ENCODE measurements at places on chromosomes 3 and 15.

- DNase-seq: no peak
Measured at GRCh38 chr3:23249961-23250360, 46.8 kb downstream of the UBE2E2 start.

DNA sequence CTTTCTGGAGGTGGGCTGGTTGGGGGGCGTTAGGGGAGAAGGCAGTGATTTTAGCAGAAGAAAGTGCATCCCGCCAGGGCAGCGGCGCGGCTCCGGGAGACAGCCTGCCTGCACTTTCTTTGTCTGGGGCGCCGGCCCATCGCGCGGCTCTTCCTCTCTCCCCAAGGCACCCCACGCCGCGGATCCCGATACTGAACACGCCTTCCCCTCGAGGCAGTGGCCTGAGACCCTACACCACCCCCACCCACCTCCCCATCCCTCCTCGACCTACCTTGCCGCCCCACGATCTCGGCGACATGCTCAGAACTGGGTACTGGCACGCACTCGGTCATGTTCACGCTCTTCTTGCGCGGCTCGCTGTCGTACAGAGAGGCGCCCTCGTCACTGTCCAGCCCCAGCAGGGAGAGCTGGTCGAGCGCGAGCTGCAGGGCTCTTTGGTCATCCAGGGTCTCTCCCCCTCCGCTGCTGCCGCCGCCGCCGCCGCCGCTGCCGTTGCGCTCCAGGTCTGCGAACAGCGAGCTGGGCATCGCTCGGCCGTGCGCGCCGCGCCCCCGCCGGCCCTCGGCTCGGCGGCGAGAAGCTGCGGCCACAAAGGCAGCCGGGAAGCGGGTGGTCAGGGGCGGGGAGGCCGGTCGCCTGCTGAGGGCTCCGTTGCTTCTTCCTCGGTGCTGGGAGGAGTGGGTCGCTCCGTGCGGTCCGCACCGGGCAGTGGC lies 483 bp downstream of the MEX3B start:
- DNase-seq: no peak

GRCh38 chr3:36905545-36905944 lies 39.3 kb downstream of the TRANK1 start:
- no peak for DNase-seq

GRCh38 chr3:122208579-122208978 lies 25.1 kb downstream of the CASR start:
- no peak for DNase-seq

- no peak for DNase-seq
Measured at GRCh38 chr3:12307136-12307535, 18.3 kb downstream of the PPARG start.

- DNase-seq: no peak
Measured at GRCh38 chr3:190865828-190866227, 3.3 kb upstream of the GMNC start.

GRCh38 chr3:98655666-98656065 lies 62.3 kb upstream of the CPOX start:
- no peak for DNase-seq

- DNase-seq: no peak
Measured at GRCh38 chr15:73982222-73982962, 9.7 kb downstream of the STOML1 start.

- no peak for DNase-seq
Measured at GRCh38 chr15:62969442-62970089, 73.0 kb upstream of the TPM1 start.

DNA sequence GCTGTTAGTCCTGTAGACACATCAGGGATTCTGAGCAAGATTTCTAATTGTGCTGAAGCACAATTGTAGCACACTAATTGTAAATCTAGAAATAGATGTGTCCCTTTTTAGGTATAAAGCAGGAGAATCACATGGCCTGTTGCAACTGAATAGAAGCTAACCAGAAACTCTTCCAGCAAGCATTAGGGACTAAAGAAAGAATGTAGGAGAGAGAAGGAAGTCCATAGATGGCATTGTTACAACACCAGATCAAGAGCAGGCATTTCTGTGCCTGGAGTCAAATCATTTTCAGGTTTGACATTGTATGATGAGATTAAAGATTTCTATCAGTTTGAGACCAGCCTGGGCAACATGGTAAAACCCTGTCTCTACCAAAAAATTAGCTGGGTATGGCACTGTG lies 27.4 kb downstream of the CALML4 start:
- DNase-seq: no peak

- no peak for DNase-seq
Measured at GRCh38 chr3:114800272-114801031, 346.6 kb downstream of the ZBTB20 start.

DNA sequence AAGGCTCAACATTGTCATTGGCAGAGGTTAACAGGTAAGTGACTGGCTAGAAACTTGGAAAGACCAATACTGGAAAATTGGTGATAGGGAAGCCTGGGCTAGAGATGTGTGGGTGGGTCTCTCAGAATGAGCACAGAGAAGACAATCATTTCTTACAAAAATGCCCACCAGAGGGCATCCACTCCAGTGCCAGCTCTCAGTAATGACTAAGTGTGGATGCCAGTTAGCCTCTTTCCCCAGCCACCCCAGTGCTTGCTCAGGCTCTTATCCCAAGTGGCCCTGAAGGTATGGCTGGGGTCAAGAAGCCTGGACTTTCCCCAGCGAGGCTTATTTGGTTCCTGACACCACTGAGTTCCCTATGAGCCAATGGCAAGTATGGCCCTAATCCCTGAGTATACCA lies 115.9 kb upstream of the ST8SIA2 start:
- DNase-seq: no peak

GRCh38 chr3:33918126-33918756 lies 119.8 kb downstream of the PDCD6IP start:
- DNase-seq: no peak

DNA sequence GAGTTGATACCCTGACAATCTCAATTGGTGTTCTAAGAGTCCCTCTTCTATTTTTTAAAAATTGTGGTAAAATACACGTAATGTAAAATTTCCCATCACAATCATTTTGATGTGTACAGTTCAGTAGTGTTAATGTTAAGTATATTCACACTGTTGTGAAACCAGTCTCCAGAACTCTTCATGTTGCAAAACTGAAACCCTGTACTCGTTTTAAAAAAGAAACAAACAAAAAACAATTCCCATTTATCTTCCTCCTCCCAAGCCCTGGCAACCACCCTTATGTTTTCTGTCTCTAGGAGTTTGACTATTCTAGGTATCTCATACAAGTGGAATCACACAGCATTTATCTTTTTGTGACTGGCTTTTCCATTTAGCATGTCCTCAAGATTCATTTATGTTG lies 28.7 kb upstream of the ALPK3 start:
- DNase-seq: no peak

DNA sequence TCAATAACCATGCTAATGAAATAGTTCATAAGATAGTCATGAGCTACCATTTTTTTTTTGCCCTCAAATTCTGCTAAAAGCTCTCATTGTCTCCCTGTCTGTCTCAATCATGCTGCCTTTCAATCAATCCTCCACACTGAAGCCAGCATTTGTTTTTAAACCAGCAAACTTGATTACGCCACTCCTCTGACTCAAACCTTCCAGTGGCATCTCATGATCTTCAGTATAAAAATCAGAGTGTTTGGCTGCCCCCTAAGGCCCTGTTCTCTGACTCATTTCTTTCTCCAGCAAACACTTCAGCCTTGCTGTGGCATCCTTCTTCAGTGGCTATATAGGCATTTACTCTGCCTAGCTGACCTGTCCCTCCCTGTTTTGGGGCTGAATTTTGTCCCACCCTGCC lies 36.0 kb upstream of the EOMES start:
- DNase-seq: no peak

- no peak for DNase-seq
Measured at GRCh38 chr3:158775426-158776410, 26.1 kb upstream of the MFSD1 start.

DNA sequence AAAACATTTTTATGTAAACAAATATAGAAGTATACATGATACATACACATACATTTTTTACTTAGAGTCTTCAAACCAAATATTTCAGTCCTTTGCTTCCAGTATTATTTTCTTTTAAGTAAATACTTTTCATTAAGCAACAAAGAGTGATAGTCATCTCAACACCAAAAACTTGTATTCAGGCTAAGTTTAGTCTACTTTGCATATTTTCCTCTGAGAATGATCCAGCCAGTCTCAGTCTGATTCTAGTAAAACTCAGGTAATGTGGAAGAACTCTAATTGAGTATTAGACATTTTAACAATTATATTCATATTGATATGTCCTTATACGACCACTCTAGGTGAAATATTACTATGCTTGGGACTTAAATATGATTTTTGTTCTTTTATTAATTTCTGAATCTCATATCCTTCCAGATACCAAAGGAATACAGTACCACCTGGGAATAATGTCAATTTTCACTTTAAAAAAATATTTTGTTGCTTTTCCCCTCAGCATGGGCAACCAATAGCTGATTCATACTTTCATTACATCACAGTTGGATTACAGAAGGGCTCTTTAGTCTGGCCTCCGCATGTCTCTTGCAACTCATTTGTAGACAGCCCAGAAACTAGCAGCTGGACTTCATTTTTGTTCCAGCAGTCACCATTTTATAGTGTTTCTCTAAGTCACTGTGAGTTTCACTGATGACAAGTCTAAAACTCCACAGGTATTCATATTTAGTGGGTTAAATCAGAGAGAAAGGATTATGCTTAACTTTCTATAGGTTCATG lies 390.4 kb downstream of the ZBTB20 start:
- no peak for DNase-seq

GRCh38 chr3:16995601-16996000 lies 110.8 kb downstream of the PLCL2 start:
- DNase-seq: no peak

- no peak for DNase-seq
Measured at GRCh38 chr3:114478801-114479200, 185.0 kb downstream of the TIGIT start.

DNA sequence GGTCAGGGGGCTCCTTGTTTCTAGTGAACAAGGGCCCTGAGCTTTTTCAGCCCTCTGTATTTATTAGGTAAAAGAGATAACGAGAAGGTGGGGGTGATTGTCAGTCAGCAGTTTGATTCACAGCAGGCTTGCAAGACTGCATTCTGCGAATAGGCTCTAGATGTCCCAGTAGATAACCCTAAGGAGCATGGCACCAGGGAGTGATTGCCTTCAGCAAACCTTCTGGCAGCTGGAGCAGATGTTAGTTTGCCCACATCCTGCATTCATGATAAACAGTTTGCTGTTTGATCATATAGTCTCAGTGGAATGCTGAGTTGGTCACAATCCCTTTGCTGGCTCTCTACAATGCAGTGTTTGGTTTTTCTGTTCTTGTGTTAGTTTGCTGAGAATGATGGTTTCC lies 161.3 kb upstream of the GADL1 start:
- no peak for DNase-seq

GRCh38 chr3:138942861-138943623 lies 3.9 kb downstream of the FOXL2 start:
- DNase-seq: no peak

- DNase-seq: no peak
Measured at GRCh38 chr3:188680189-188680588, 491.6 kb upstream of the TPRG1 start.

DNA sequence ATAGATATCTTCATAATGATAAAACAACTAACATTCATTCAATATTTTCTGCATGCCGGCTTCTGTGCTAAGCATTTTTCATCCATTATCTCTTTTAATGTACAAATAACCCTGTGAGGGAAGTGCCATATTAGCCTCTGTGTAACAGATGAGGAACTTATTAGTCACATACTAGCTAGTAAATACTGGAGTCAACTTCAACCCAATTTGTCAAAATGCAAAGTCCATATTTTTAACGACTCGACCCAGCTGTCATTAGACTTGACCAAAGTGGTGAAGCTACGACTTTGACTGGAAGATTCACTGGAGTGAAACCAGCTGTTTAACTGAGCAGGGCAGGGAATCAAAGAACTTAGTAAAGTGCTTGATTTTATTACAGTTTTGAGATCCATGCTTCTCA lies 41.6 kb downstream of the PARP15 start:
- no peak for DNase-seq

- DNase-seq: no peak
Measured at GRCh38 chr3:177742273-177742672, 545.0 kb upstream of the TBL1XR1 start.

- no peak for DNase-seq
Measured at GRCh38 chr15:87732976-87733375, 523.6 kb downstream of the NTRK3 start.

GRCh38 chr3:17656264-17656663 lies 86.2 kb downstream of the TBC1D5 start:
- DNase-seq: no peak

DNA sequence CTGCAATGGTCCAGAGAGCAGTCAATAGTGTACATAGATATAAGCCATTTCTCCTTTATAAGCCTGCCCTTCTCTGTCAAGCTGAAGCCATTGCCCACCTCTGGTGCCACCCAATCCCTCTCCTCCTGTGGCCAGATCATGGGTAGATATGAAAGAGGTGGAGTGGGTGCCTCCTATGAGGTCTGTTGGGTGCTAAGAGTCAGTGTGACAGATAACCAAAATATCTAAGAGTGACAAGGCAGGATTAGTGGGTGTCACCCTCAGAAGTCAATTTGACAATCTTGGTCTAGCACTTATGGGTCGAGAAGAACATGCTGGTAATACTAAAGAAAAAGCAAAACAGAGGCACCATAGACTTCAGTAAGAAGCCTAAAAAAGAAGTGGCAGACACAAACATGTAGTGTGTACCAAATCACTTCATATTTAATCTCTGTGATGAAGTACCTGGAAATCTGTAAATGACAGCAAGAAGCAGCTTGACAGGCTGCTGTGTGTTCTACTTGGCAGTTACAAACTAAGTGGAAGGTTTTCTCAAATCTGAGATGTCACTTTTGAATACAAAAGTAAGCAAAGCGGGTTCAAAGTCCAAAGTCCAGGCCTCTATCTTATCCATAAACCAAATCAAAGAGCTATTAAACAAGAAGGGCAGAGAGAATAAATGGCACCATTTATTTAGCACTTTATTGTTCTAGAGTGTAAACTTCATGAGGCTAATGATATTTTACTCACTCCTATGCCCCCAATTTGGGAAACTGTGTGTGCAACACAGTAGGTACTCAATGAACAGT lies 118.9 kb upstream of the EOMES start:
- DNase-seq: no peak

GRCh38 chr3:45259133-45259532 lies 33.0 kb upstream of the TMEM158 start:
- DNase-seq: no peak

- no peak for DNase-seq
Measured at GRCh38 chr3:15279671-15280402, 52.5 kb downstream of the SH3BP5 start.
